ENCODE measurements at places on chromosomes 11 and 22. TPM values are rescaled to one million over a fixed set of nuclear protein-coding genes. Genes with fewer than 3 reads are reported as not detected.

SORL1 gene
- total RNA-seq: 13.8 TPM

KCNQ1OT1 gene
- 2.3 TPM for total RNA-seq

RAB36 gene
- 13.5 TPM for total RNA-seq

DNA sequence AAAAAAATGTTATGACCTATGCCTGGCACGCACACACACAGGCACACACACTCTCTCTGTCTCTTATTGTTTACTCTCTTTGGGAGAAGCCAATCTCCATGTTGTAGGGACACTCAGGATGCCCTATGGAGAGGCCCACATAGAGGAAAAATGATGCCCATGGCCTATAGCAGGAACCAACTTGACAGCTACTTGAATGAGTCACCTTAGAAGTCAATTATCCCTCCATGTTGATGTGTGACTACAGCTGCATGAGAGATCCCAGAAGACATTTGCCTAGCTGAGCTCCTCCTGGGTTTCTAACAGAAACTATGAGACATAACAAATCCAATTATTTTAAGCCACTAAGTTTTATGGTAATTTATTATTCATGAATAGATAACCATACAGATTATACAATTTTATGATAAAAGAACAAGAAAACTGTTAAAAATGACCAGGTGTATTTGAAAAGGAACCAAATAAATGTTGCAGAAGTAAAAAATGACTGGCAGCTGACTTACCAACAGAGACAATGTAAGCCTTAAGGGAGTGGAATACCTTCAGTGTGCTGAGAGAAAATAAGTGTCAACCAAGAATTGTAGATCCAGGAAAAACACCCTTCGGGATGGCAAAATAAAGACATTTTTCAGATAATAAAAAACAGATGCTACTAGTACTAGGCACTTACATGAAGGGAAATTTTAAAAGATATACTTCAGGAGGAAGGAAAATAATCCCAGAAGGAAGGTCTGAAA lies 403.7 kb upstream of the SYN3 start:
- DNase-seq: no peak
- peaks cover 15% of the 10 kb centered on the region for H3K36me3 ChIP-seq
- peaks cover 7% of the 10 kb centered on the region for H3K4me1 ChIP-seq

GRCh38 chr11:46450846-46451477 lies 59.4 kb upstream of the CHRM4 start:
- H3K27ac ChIP-seq: no peak overlapping the region
- no peak overlapping the region for H3K4me3 ChIP-seq
- H3K27me3 ChIP-seq: no peaks in the 10 kb centered on the region
- H3K4me1 ChIP-seq: peaks cover 3% of the 10 kb centered on the region
- no peaks in the 10 kb centered on the region for H3K36me3 ChIP-seq
- DNase-seq: no peak

PLAAT4 gene
- total RNA-seq: not detected

GRCh38 chr11:44028816-44029506 lies 18.8 kb upstream of the ACCSL start:
- peaks cover 7% of the 10 kb centered on the region for H3K36me3 ChIP-seq
- no peak overlapping the region for H3K27ac ChIP-seq
- no peak for DNase-seq
- no peak overlapping the region for H3K4me3 ChIP-seq
- no peaks in the 10 kb centered on the region for H3K27me3 ChIP-seq
- H3K4me1 ChIP-seq: peaks cover 46% of the 10 kb centered on the region

SAC3D1 gene
- total RNA-seq: 32.3 TPM

- H3K27ac ChIP-seq: no peak overlapping the region
- H3K27me3 ChIP-seq: peaks cover 8% of the 10 kb centered on the region
- no peaks in the 10 kb centered on the region for H3K36me3 ChIP-seq
- no peak overlapping the region for H3K4me3 ChIP-seq
- no peaks in the 10 kb centered on the region for H3K4me1 ChIP-seq
Observed at GRCh38 chr11:57904376-57904775, 119.3 kb upstream of the OR9Q1 start.

CYB5R2 gene
- total RNA-seq: 15.1 TPM

GRCh38 chr11:70398834-70399680 lies 728 bp downstream of the CTTN start:
- H3K27ac ChIP-seq: no peak overlapping the region
- H3K36me3 ChIP-seq: peaks cover 2% of the 10 kb centered on the region
- DNase-seq: no peak
- H3K4me3 ChIP-seq: peak overlapping the region; percentile 85
- no peaks in the 10 kb centered on the region for H3K27me3 ChIP-seq

DNA sequence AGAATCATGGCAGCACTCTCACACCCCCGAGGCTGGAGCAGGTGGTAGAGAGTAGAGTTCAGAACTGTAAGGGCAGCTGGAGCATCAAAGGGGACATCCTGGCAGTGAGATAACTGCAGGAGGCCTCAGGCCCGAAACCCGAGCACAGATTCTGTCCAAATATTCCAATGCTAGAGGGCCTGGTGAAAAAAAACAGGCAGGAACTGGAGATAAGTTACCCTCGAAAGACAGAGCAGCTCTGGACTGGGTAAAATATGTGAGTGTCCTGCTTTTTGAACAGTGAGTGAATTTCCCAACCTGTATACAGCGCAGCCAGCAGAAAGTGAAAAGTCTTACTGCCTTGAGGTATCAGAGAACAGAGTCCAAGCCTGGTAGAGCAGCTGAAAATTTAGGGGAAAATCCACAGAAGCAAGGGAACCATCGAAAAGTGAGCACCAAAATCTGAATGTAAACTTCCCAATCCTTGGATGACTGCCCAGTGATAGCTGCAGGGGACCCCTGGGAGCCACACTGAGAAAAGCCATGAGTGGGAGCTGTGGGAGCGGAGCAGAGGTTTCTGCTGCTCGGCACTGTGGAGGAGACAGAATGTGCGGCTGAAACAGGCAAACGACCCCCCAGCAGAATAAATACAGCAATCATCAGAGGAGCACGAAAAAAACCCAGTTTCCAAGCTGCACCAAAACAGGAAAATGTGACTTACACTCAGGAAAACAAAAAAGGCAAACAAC lies 50.6 kb downstream of the WNT11 start:
- peaks cover 5% of the 10 kb centered on the region for H3K27me3 ChIP-seq
- no peak for DNase-seq
- H3K4me1 ChIP-seq: peaks cover 19% of the 10 kb centered on the region
- no peak overlapping the region for H3K4me3 ChIP-seq
- H3K36me3 ChIP-seq: no peaks in the 10 kb centered on the region
- no peak overlapping the region for H3K27ac ChIP-seq

DNA sequence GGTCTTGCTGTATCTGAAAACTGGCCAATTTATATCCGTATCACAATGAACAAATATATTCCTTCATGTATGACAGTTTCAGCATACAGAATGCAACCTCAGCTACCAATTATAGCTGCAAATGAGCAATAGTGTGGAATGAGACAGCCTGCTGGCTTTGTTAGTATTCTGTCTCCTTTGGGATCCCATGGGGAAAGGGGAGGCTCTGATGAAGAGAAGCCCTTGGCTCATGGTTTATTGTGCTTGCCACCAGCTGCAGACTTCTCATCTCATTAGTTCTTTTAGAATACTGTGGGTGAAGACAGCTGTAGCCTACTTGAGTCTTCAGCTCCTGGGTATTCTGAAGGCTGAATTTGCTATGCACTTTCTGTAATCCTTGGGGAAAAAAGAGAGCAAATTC lies 42.4 kb downstream of the PITPNB start:
- H3K36me3 ChIP-seq: peaks cover 2% of the 10 kb centered on the region
- H3K27me3 ChIP-seq: no peaks in the 10 kb centered on the region
- no peak for DNase-seq
- no peak overlapping the region for H3K4me3 ChIP-seq
- H3K4me1 ChIP-seq: peaks cover 34% of the 10 kb centered on the region
- H3K27ac ChIP-seq: no peak overlapping the region

PDE2A gene
- 3.0 TPM for total RNA-seq

DNA sequence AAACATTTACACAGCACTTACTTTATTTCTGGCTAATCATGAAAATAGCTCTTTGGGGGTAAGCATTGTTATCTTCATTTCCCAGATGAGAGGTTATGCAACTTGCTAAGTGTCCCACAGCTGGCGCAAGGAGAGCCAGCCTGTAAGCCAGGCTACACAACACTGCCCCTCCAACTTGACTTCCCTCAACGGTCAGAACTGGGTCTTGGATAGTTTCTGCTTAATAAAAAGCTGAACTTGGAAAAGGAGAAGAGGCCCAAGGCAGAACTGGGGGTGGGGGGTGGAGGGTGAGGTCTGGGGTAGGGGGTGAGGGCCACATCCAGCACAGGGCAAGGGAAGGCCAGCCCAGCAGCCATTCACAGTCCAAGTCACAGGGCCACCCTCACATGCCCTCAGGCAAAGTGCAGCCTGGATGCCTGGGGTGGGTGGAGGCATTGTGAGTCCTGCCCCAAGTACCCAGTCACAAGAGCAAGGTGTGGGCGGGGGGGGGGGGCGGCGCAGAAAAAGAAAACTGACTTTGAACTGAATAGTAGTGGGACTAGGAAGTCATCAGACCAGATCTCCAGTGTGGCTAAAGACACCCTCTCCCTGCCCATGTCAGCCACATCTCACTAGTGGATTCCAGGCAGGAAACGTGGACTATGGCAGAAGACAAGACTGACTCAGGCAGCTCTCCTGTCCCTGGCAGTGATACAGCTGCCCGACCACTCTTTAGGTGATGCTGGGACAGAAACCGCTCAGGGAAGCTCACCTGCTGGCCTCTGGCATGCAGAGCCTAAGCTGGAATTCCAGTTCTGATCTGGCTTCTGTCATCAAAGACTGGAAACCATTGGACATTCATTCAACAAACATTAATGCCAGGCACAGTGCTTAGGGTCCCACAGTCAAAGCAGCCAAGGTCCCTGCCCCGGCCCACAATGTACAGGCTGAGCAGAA lies 52.4 kb downstream of the PACSIN2 start:
- peaks cover 2% of the 10 kb centered on the region for H3K36me3 ChIP-seq
- peaks cover 78% of the 10 kb centered on the region for H3K4me1 ChIP-seq
- no peak for DNase-seq
- H3K27ac ChIP-seq: peak overlapping the region; percentile 89
- peak overlapping the region; percentile 39 for H3K4me3 ChIP-seq

TIGD3 gene
- total RNA-seq: 3.3 TPM
